Activated naive CD4-positive, alpha-beta T cell (primary cell): ENCODE measurements at places on chromosomes 6 and 20.

- no peak for DNase-seq
Measured at GRCh38 chr20:13922241-13922640, 68.2 kb downstream of the SEL1L2 start.

DNA sequence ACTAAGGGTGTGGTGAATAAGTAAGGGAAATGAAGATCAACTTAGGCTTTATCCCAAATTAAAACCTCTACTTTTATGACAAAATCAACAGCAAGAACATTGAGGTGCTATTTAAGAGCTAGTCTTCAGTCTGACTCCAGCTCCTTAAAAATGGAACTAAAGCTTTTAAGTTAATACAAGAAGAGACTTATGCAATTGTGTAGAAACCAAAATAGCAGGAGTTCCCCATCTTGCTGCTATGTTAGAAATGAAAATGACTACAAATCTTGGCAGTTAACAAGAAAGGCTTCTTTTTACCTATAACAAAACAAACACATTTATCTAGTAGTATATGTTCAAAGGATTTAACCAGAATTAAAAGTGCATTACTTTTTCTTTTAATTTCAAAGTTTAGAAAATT lies 25.7 kb downstream of the HMGN3 start:
- DNase-seq = no peak

DNA sequence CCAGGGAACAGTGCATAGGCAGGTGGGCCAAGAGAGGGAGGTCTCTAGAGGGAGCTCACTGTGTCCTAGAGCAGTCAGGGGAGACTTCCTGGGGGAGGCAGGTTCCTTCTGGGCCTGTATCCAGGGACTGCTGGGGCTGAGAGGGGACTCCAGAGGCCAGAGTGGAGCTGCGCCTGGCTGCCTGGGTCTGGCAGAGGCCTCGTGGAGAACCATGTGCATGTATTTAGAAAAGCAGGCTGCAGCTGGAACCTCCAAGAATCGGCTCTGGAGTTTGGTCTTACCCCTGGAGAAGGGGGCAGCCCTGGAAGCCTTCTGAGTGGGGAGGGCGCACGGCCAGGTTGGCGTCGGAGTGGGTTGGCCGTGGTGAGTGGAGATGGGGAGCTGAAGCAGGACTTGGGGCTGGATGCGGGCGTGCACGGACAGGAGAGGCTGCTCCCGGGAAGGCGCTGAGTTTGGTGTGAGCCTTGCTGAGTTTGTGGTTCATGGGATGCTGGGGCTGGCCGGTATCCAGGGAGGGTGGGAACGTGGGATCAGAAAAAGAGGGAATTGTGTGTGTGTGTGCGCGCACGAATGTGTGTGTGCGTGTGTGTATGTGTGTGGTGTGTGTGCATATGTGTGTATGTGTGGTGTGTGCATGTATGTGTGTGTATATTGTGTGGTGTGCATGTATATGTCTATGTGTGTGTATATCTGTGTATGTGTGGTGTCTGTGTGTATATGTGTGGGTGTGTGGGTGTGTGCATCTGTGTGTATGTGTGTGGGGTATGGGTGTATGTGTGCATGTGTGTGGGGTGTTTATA lies 10.8 kb downstream of the VSTM2L start:
- DNase-seq = no peak

DNA sequence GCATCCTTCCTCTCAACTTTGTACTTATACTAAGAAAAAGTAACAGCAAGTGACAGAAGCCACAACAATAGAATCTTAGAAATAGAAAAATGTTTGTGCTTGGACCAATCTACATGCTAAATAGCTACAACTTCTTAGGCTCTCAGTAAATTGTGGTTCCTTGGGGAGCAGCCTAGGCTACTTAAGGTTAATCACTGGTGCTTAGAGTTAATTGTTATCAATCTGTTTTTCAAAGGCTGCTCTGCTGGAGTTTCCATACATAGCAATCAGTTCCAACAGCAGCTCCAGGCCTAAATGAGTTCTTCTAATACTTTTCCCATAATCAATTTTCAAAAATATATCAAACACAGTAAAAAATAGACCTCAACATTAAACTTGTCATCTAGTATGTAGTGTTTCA lies 571.4 kb downstream of the EPHA7 start:
- no peak for DNase-seq

- no peak for DNase-seq
Measured at GRCh38 chr6:114007516-114007915, 36.6 kb upstream of the HDAC2 start.

DNA sequence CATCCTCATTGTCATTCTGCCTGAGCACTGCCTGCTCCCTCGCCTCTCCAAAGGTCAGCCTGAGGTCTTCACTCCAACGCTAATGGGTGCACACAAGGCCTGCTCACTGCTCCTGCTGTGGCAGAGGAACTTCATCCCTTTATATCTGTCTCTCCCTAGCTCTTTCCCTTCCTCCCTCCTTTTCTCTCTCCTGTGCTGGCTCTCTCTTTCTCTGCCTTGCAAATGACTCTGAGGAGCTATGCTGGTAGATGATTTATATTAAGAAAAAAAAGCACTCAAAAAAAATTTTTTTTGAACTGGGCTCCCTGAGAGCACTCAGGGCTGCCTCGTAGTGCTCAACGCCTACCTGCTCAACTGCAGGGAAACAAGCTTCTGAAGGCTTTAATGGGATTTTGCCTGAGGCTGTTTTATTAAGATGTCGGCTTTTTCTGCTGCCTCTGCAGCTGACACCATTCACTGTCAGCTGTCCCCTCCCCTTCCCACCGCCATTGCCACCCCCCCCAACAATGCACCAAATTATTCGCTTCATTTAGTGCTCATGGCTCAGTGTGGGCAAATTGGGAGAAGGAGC lies 137.7 kb upstream of the DEFB112 start:
- DNase-seq = no peak
